Esophagus squamous epithelium (tissue), 5 donors: ENCODE measurements at places on chromosomes 13 and 19.

DNA sequence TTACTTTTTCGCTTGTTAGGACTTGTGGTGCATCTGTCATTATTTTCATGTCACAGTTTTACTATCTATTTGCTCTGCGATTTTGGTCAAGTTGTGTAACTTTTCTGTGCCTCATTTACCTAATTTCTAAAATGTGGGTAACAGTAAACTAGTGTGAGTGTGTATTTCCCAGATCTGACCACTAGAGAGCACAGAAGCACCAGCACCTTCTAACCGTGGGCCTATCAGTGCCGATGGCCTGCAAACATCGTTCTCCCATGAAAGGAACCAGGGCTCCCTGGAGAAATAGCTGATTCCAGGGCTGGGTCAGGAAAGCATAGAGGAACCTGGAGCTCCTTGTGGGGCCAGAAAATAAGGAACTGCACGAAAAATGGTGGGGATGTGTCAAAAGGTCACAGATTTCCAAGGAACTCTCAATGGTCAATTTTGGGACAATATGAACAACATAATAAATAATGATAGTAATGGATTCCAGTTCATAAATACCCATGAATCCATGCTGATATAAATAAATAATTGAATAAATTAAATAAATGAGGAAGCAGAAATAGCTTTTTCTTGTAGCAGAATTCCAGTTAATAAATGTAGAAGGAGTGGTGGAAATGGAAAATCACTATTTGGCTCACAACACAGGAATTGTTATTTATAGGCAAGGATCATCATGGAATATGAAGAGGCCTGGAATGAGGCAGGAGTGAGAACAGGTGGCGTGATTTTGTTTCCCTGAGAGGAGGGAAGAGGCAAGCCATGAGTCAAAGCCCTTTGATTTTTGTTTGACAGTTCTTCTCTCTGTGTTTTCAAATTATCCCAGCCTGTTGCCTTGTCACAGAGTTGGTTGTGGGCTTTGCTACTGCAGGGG is 31.1 kb downstream of the CEACAM8 start:
- no peak for DNase-seq

DNA sequence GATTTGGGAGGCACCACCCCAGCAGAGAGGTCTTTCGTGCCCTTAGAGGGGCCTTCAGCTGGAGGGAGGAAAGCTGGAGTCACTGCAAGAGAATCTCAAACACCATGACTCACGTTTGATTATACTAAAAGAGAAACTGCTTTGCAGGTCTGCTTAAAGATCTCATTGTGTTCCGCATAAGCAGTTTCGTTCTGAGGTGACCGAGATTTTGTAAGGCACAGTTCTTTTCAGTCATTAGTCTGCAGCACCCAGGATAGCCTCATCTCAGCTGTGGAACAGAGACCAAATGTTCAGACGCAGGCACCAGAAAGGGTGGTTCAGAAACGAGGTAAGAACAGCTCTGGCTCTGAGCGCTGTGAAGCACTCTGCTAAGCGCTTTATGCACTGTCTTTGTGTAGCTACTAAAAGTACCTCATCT is 71.2 kb upstream of the GTF3A start:
- no peak for DNase-seq

DNA sequence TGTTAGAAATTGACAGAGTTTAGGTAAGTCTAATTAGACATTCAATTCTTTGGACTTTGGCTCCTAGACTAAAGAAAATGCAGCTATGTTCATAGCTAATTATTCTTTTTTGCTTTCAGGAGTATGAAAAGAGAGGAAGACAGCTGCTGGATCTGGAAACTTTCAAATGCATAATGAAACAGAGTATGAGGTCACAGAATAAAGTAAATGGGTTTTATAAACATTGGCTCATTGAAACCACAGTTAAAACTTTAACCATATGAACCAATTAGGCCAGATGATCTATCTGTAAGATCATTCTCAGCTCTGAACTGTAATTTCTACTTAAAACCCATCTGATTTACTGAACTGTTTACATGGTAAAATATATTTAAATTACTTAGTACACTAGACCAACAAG is 82.7 kb downstream of the TEX26 start:
- no peak for DNase-seq

- DNase-seq: no peak
Observed at GRCh38 chr19:18418029-18418482, 1.1 kb upstream of the SSBP4 start.

DNA sequence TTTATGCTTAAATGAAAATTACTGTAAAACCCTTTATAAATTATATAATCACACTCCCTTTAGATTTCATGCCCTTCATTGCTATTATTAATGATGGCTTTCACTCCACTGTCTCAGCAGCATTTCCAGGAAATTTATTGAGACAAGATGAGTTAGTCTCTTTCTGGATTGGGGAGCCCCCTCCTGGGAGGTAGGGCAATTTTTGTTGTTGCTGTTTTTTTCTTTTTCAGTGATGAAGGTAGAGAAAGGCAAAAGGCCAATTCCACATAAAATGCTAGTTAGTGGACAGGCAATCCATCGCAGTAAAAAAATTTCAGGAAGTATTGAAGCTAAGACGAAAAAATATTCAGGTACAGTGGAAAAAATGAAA is 80.2 kb downstream of the TEX26 start:
- no peak for DNase-seq

- DNase-seq: no peak
Observed at GRCh38 chr13:35888981-35889380, 242.2 kb downstream of the DCLK1 start.

DNA sequence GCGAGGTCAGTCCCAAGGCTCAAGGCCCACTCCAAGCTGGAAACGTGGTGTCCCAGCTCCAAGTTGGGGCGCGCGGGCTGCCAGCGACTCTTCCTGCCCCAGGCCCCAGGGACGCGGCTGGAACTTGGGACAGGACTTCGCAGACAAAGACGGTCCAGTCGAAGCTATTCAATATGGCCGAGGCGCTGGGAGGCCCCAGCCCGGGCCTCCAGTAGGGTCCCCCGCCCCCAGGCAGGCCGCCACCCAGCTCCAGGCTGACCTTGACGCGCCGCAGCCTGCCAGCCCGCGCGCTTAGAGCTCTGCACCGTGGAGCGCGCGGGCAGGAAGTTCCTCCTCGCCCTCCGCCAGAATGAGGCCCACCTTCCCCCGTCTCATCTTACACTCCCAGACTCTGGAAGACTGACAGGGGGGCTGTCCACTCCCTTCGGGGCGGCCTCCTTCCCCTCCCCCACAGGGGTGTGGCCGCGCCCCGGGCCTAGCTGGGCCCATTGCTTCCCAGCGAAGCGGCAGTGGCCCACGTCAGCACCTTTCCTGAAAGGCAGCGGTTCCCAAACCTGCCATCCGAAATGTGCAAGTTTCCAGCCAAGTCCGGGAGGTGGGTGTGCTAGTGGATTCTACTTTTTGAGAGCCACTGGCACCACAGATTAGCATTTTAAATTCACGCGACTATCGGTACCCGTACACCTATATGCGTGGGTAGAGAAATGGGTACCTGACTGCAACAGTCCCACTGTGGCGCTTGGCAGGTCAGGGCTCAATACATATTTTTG is at the start of gene CCDC8:
CCDC8 (minus strand) TSS at position 303 of the 770 bp plus-strand sequence. CDS start 754 bp downstream, outside the sequence.
- DNase-seq: no peak

DNA sequence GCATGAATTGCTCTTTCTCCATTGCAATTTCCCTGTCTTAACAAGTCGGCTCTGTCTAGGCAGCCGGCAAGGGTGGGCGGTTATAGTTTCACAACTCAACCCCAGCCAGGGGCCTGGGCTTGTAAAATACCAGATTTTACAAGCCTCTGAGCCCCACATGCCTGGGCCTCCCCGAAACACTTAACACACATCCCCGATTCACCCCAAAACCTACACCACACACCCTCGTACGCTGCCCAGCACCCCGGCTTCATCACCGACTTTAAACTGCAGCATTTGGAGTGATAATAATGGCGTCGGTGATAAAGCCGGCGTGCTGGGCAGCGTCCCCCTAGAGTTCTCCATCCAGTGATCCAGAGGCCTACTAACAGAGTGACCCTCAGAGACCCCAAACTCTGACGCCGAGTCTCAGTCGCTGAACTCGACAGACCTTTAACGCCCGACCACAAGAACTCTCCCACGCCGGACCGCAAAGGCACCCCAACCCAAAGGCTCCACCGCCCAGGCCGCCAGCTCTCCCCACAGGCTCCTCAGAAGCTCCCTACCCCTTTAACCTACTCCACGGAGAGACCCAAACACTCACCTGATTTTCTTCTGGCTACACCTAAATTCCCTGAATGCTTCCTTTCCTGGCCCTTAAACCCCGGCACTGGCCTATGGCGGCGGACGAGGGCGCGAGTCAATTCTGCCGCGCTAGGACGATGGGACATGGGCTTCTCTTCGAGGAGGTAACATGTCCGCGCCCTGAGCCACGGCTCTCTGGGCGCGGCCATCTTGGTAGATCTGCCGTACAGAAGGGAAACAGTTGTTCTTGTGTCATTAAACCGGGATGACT is at the start of gene ZNF649:
ZNF649 (minus strand) TSS at position 687 of the 835 bp plus-strand sequence. CDS start 4,910 bp downstream, outside the sequence.
- peak; percentile 25 for DNase-seq

GRCh38 chr19:12574036-12574435 is 22.8 kb upstream of the ZNF564 start:
- DNase-seq: no peak
